Spinal cord (tissue), 10 donors: ENCODE measurements at places on chromosomes 6 and 20.

GRCh38 chr6:142918339-142919042 lies 26.5 kb downstream of the HIVEP2 start:
- no peaks in the 10 kb centered on the region for H3K36me3 ChIP-seq
- no peaks in the 10 kb centered on the region for H3K4me1 ChIP-seq
- H3K27me3 ChIP-seq = no peaks in the 10 kb centered on the region
- H3K27ac ChIP-seq = no peak overlapping the region
- no peak overlapping the region for H3K4me3 ChIP-seq

DNA sequence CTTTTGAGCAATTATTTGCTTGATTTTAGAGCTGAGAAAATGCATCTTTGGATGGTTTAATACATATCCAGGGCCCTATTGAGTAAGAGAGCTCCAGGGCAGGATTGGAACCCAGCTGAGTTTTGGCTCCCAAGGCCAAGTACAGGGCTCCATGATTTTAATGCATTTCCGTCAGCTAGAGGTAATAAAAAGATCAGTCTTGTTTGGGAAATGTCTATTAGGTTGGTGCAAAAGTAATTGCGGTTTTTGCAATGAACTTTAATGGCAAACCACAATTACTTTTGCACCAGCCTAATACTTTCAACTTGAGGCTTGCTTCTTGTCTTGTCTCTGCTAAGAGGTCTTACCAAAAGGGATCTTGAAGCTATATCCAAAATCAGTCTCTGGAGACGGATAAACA lies 29.4 kb upstream of the CDH4 start:
- peaks cover 3% of the 10 kb centered on the region for H3K27me3 ChIP-seq
- no peak overlapping the region for H3K4me3 ChIP-seq
- no peak for DNase-seq
- no peak overlapping the region for H3K27ac ChIP-seq

DNA sequence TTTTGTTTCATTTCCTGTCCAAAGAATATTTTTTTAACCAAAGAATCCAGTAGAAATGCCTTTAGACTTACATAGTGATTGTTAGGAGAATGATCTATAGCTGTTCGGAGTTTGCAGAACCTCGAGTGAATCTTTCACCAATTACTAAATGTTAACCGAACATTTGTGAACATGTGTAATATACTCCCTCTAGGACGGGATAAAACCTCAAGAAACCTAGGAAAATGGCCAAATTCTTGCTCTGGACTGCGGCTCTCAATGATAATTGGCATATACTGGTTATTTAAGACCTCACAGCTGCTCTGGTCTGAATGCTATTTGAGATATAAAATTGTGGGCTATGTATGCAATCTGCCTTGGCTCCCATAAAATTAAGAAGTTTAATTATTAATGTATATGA lies 137.1 kb downstream of the PACRG start:
- no peak for DNase-seq
- H3K27ac ChIP-seq = no peak overlapping the region
- H3K4me1 ChIP-seq = no peaks in the 10 kb centered on the region
- no peak overlapping the region for H3K4me3 ChIP-seq

DNA sequence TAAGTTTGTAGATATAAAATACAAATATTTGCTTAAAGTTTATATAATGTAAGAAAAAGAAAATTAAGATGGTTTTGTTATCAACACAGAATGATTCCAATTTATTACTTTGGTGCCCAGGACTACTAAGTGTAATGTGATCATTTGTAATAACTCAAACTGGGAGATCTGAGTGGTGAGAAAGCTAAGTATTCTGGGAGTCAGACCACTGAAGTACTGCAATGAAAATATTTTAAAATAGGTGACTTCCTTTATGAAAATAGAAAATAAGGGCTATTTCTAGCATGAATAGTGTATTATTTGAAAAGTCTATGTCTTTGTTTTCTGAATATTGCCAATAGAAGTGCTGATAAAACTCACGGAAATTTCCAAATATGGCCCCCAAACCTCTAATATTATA lies 305.6 kb upstream of the MAN1A1 start:
- no peak overlapping the region for H3K27ac ChIP-seq
- H3K4me3 ChIP-seq = no peak overlapping the region
- no peaks in the 10 kb centered on the region for H3K4me1 ChIP-seq
- no peak for DNase-seq

DNA sequence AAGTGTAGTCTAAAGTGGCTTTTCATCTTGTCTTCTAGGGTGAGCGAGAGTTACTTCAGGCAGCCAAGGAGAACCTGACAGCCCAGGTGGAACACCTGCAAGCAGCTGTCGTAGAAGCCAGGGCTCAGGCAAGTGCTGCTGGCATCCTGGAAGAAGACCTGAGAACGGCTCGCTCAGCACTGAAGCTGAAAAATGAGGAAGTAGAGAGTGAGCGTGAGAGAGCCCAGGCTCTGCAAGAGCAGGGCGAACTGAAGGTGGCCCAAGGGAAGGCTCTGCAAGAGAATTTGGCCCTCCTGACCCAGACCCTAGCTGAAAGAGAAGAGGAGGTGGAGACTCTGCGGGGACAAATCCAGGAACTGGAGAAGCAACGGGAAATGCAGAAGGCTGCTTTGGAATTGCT lies 27.1 kb downstream of the C20orf173 start:
- H3K36me3 ChIP-seq = peaks cover 84% of the 10 kb centered on the region
- no peak for DNase-seq
- no peak overlapping the region for H3K4me3 ChIP-seq
- no peaks in the 10 kb centered on the region for H3K27me3 ChIP-seq
- H3K27ac ChIP-seq = no peak overlapping the region
- H3K4me1 ChIP-seq = peaks cover 11% of the 10 kb centered on the region

GRCh38 chr6:52390361-52390727 lies 28.4 kb downstream of the PAQR8 start:
- H3K4me3 ChIP-seq = no peak overlapping the region
- H3K36me3 ChIP-seq = no peaks in the 10 kb centered on the region
- H3K4me1 ChIP-seq = peaks cover 11% of the 10 kb centered on the region
- no peaks in the 10 kb centered on the region for H3K27me3 ChIP-seq
- H3K27ac ChIP-seq = no peak overlapping the region
- DNase-seq = no peak

DNA sequence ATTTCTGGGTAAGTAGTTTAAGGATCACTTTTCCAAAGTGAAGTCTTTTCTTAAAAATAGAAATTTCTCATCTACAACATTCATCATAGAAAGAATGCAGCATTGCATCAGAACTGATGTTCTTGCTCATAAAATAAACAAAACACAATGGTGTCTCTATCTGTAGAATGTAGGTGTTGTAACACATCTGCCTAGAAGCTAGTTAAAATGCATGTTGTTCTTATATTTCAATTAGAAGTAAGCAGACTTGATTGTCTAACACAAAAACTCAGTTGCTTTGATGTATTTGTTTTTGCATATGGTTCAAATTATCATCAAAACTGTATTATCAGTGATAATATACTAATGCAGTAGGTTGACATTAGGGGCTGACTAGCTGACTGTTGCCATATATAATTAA lies 654.7 kb upstream of the FLRT3 start:
- DNase-seq = no peak
- no peak overlapping the region for H3K4me3 ChIP-seq
- no peaks in the 10 kb centered on the region for H3K36me3 ChIP-seq
- H3K4me1 ChIP-seq = no peaks in the 10 kb centered on the region
- no peak overlapping the region for H3K27ac ChIP-seq
- H3K27me3 ChIP-seq = no peaks in the 10 kb centered on the region

DNA sequence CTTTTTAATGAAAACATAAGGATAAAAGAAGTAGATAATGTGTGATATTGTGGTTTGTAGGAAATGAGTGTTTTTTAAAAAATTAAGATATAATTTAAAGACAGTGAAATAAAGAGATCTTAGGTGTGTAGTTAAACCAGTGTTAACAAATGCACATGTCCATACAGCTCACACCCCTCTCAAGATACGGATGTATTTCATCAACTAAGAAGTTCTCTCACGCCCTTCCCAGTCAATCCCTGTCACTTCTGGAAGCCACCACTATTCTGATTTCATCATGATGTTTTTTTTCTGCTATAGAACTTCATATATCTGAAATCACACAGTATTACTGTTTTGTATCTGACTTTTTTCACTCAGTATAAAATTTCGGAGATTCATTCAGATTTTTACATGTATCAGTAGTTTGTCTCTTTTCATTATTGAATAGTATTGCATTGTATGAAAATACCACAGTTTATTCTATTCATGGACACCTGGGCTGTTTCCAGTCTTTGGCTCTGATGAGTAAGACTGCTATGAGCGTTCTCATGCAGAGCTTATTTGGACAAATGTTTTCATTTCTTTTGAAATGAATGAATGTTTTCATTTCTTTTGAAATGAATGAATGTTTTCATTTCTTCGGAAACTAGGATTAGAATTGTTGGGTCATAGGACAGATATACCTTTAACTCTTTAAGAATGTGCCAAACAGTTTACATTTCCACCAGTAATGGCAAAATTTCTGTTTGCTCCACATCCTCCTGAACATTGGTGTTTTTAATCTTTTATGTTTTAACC lies 49.7 kb upstream of the ELOVL5 start:
- H3K27me3 ChIP-seq = no peaks in the 10 kb centered on the region
- DNase-seq = no peak
- no peak overlapping the region for H3K27ac ChIP-seq
- H3K36me3 ChIP-seq = no peaks in the 10 kb centered on the region
- H3K4me1 ChIP-seq = no peaks in the 10 kb centered on the region

DNA sequence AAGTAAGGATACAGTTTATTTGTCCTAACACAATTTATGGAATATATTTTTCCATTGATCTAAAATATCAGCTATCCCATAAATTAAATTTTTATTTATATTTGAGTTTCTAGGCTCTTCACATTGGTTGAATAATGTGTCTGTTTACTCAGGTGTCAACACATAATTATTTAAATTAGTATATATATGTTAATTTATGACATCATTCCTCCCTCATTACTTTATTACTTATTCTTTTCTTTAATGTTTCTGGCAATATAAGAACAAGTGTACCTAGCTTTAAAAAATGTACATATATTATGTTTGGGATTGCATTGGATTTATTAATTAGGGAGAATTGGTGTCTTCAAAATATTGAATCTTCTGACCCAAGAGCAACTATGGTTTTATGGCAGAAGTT lies 31.2 kb upstream of the TCF21 start:
- no peak overlapping the region for H3K4me3 ChIP-seq
- H3K36me3 ChIP-seq = no peaks in the 10 kb centered on the region
- H3K4me1 ChIP-seq = peaks cover 8% of the 10 kb centered on the region
- no peak overlapping the region for H3K27ac ChIP-seq
- H3K27me3 ChIP-seq = peaks cover 37% of the 10 kb centered on the region
- no peak for DNase-seq

GRCh38 chr6:54084231-54084630 lies 27.0 kb upstream of the MLIP start:
- no peaks in the 10 kb centered on the region for H3K36me3 ChIP-seq
- no peak overlapping the region for H3K27ac ChIP-seq
- no peaks in the 10 kb centered on the region for H3K27me3 ChIP-seq
- no peak overlapping the region for H3K4me3 ChIP-seq

DNA sequence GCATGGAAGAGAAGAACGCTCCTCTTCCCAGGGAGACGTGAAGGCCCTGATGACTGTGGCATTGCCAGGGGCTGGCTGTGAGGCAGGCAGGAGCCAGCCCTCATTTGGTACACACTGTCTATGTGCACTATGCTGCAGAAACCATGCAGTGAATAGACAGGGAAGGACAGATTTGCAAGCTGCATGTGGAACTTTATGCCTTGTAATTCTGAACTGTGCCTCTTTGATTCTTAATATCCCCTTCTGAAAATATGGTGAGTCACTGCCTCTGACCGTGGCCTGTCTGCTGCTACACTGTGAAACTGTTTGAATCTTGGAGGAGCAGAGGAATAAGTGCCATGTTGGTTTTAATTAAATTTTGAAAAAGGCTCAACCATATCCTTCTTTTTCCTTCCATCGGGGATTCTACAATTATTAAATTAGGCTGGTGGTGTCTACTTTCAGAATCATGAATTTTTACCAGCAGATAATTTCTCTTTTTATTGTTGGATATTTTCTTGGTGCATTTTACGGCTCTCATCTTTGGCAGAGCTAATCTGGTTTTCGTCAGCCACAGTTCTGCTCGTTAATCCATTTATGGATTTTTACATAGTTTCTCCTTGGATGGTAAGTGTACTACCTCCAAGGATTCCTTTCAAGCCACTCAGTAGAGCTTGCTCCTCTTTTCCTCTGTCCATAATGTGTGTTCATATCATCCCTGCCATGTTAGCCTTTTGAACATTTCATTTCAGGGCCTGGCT lies 301.0 kb upstream of the SLC35B3 start:
- no peaks in the 10 kb centered on the region for H3K27me3 ChIP-seq
- H3K4me1 ChIP-seq = no peaks in the 10 kb centered on the region
- DNase-seq = peak; percentile 10
- H3K27ac ChIP-seq = no peak overlapping the region
- no peak overlapping the region for H3K4me3 ChIP-seq

DNA sequence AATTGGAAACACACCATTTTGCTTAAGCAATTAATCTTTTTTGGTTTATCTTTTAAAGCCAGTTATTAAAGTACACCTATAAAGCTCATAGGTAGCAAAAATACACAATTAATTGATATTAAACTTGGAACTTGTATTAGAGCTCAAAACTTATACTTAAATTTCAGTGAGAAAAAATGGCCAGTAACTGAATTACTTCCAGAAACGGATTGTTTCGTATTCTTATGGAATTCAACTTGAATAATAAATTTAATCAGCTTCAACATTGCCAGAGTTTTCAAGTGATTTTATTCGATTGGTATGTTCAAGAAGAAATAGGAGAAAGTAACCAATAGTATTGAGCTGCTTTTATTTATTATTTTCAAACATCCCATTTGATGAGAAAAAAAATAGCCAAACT lies 112.7 kb upstream of the PDE10A start:
- no peak overlapping the region for H3K4me3 ChIP-seq
- no peaks in the 10 kb centered on the region for H3K4me1 ChIP-seq
- no peak overlapping the region for H3K27ac ChIP-seq
- DNase-seq = no peak
- peaks cover 4% of the 10 kb centered on the region for H3K27me3 ChIP-seq

DNA sequence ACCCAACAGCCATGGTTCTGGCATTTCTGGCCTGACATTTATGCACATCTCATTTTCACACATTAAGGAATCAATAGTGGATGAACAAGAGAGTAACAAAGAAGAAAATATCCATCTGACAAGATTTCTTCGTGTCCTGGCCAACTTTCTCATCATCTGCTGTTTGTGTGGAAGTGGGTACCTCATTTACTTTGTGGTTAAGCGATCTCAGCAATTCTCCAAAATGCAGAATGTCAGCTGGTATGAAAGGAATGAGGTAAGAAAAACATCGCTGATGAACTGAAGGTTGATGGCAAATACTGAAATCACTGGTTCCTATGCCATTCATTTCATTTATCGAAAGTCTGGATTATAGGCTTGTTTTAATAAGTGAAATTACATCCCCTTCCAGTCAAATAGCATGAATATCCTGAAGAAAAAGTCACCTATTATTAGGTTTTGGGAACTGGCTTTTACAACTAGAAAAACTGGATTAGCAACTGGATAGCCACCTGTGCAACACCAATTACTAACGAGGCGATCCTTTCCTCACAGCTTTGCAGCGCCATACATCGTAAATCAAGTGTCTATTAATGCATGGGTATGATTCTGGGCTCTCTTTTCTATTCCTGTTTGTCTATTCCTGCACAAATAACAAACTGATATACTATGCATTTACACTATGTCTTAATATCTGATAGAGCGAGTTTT lies 50.2 kb upstream of the NOP56 start:
- no peak overlapping the region for H3K4me3 ChIP-seq
- H3K4me1 ChIP-seq = no peaks in the 10 kb centered on the region
- no peak for DNase-seq
- no peaks in the 10 kb centered on the region for H3K36me3 ChIP-seq
- no peak overlapping the region for H3K27ac ChIP-seq

GRCh38 chr20:12575352-12576095 lies 433.2 kb upstream of the SPTLC3 start:
- H3K4me1 ChIP-seq = no peaks in the 10 kb centered on the region
- H3K36me3 ChIP-seq = no peaks in the 10 kb centered on the region
- no peaks in the 10 kb centered on the region for H3K27me3 ChIP-seq
